GDM1 (cell line): ENCODE measurements at places on chromosomes 16 and 17.

GRCh38 chr16:11779074-11779473 lies 18.0 kb downstream of the ZC3H7A start:
- DNase-seq: no peak

GRCh38 chr17:79125503-79125902 lies 50.9 kb downstream of the ENGASE start:
- no peak for DNase-seq

- no peak for DNase-seq
These were observed 49.2 kb upstream of the CBFA2T3 start for GRCh38 chr16:89026121-89026612.

- no peak for DNase-seq
These were observed 58.3 kb downstream of the CCT6B start for GRCh38 chr17:34902831-34903547.

- no peak for DNase-seq
These were observed 24.8 kb upstream of the CEP20 start for GRCh38 chr16:15913046-15913698.

DNA sequence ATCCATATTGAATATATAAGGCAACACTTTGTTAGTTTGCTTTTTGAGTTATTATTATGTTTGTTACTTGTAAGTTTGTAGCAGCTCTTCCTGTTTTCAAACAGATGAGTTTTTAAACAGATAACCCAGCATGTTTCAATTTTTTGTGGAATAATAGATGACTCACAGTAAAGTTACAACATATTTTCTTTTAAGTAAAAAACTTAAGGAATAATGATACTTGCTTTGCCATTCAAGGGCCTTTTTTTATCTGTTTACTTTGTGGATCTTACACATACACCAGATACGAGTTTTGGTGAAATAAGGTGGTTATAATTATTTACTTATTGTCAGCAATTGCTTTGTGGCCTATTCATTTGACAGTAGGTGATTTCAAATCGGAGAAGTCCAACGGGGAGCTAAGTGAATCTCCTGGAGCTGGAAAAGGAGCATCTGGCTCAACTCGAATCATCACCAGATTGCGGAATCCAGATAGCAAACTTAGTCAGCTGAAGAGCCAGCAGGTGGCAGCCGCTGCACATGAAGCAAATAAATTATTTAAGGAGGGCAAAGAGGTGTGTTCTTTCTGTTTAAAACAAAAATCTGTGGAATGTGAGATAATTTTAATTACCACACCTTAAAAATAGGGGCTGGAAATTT lies 66.3 kb downstream of the BPTF start:
- DNase-seq: no peak

DNA sequence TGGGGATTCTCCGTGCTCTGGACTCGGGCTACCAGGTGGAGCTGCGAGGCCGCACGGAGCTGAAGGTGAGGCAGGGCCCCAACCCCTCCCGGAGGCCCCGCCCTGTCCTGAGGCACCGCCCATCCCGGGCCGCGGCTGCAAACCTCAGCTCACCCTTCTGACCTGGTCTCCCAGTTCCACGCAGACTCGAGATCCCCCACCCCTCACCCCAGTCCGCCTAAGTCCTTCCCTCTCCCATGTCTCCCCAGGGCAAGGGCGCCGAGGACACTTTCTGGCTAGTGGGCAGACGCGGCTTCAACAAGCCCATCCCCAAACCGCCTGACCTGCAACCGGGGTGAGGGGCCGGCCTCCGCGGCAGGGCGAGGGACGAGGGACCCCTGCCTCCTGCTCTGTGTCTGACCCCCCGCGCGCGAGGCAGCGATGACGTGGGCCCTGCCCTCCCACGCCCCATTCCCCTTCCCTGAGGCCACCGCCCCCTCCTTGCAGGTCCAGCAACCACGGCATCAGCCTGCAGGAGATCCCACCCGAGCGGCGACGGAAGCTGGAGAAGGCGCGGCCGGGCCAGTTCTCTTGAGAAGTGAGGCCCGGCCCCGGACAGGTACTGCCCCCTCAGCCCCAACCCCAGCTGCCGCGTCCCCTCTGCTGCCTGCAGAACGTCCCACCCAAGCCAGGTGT lies 13.7 kb downstream of the GUCY2D start:
- no peak for DNase-seq

DNA sequence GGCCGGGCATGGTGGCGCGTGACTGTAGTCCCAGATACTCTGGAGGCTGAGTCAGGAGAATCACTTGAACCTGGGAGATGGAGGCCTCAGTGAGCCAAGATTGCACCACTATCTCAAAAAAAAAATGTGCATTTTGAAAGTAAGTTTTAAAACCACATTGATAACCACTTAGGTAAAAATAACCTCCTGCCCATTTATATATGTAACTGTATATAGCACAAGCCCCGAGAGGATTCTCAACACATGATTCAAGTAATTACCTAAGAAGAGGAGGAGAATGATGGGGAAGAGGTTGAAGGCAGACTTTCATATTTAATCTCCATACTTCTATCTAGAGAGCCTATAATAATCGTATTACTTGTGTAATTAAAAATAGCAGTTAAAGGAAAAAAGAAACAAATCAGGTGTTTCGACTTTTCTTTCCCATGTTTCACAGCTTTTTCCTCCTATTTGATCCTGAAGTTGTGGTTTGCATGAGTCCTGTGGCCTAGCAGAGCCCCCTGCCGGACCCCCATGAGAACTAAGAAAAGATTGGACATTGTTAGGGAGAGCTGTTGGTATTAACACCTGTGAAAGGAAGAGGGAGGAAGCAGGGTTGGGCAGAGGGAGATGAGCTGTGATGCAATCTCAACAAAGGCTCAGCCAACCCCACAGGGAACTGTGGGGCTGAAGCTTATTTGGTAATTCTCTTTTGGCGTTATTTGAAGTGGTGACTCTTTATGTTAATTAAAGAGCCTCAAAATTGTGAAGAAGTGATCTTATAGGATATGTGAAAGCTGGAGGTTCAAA lies 22.1 kb downstream of the PMFBP1 start:
- DNase-seq: no peak

DNA sequence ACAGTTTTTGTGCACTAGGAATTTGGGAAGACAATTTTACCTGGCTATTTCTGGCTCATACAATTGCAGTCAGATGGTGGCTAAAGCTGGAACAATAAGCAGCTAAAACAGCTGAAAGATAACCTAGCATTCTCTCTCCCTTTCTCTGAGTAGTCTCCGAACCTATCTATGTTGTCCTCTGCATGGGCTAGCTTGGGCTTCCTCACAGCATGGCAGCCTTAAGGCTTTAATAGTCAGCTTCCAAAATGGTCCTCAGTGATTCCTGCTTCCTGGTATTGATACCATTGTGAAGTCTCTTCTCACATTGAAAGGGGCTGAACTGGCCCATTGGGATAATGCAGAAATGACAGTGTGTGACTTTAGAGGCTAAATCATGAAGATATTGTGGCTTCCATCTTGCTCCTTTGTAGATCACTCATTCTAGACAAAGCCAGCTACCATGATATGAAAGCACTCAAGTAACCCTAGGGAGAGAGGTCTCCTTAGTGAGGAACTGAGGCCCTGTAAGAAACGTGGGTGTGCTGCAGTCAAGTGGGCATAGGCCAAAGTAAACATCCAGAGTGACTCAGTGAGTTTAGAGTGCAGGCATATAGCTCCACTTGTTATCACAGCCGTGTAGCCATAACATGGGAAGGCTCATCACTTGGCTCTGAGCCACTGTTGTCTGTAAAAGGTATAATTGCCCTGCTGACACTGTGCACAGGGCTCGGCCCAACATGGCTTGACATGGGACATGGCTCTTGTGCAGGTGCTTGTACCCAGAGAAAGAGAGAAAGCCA lies 5.5 kb upstream of the VKORC1 start:
- DNase-seq: no peak

DNA sequence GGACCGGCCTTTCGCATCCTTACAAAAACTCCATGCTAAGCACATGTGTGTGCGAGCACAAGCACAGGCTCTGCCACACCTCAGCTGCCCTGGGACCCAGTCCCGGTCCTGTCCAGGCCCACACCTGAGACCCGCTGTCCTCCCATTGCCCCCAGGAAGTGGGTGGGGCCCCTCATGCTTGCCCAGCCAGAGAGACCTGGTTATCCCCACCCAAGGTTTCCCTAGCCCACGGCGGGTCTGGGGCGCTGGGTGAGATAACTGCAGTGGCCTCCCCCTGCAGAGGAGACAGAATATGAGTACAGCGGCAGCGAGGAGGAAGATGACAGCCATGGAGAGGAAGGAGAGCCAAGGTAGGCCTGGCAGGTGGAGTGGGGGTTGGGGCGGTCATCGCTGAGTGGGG lies 12.5 kb upstream of the C17orf107 start:
- DNase-seq: no peak

- DNase-seq: no peak
These were observed 20.2 kb upstream of the CES1 start for GRCh38 chr16:55853114-55853513.

GRCh38 chr17:49522357-49522890 lies 27.3 kb downstream of the NGFR start:
- DNase-seq: no peak

GRCh38 chr17:73155410-73156165 lies 9.2 kb upstream of the SSTR2 start:
- DNase-seq: no peak

DNA sequence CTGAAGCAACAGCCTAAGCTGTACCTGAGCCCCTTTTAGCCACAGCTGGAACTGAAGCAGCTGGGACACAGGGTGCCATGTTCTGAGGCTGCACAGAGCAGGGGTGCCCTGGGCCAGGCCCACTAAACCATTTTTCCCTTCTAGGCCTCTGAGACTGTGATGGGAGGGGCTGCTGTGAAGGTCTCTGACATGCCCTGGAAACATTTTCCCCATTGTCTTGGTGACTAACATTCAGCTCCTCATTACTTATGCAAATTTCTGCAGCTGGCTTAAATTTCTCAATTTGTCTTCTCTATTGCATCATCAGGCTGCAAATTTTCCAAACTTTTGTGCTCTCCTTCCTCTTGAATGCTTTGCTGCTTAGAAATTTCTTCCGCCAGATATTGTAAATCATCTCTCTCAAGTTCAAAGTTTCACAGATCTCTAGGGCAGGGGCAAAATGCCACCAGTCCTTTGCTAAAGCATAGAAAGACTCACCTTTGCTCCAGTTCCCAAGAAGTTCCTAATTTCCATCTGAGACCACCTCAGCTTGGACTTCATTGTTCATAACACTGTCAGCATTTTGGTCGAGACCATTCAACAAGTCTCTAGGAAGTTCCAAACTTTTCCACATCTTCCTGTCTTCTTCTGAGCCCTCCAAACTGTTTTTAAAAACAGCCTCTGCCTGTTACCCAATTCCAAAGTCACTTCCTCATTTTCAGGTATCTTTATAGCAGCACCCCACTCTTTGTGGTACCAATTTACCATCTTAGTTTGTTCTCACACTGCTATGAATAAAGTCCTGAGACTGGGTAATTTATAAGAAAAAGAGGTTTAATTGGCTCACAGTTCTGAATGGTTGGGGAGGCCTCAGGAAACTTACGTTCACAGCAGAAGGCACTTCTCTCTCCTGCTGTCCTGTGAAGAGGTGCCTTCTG lies 49.8 kb downstream of the TMEM100 start:
- DNase-seq: no peak

GRCh38 chr16:81700071-81700779 lies 78.9 kb upstream of the PLCG2 start:
- DNase-seq: no peak

GRCh38 chr17:81013642-81014041 lies 21.3 kb upstream of the BAIAP2 start:
- DNase-seq: no peak

- DNase-seq: no peak
These were observed 29.5 kb downstream of the NSMCE1 start for GRCh38 chr16:27239026-27239425.

DNA sequence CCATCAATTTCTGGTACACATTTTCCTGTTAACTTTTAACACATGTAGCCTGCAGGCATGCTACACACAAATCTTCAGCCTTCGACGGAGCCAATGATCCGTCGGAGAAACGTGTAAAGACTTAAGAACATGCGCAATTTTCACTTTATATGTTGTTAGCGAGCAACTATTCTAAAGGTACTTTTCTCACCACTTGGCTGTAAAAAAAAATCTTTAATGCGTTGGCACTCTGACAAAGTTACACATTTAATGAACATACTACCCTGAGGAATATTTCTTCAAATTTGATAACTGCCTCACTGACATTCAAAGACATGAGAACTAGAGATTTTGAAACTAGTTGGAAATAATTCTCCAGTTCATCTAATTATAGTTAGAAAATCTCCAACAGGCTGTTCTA lies 507.5 kb upstream of the SALL1 start:
- no peak for DNase-seq
